ENCODE measurements at places on chromosomes 11 and 22.

DNA sequence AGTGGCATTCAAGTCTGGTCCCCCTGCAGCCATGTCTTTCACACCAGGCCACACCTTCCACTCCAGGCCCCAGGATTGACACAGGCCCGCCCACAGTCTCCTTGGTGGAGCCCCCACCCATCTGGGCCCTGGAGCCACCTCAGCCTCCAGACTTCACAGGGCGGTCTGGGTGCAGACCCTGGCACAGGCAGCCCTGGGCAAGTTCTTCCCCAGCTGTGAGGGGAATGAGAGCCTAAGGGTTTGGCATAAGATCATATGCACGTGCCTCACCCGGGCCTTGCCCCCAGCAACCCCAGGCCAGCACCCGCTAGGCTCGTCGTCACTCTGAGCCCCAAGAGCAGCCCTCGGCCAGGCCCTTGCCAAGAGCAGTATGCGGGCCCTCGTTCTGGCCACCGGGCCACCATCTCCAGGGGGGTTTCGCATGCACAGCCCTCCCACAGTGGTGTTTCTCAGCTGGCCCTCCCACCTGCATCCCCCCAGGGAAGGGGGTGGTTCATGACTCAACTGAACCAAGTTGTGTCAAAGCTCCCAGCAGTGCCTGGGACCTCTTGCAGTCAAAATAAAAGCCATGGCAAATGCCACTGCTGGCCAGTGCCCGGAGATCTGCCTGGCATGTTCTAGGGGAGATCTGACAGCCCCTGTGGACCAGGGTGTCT, 70.4 kb upstream of the KCNQ1OT1 start:
- peak; percentile 14 for DNase-seq

DNA sequence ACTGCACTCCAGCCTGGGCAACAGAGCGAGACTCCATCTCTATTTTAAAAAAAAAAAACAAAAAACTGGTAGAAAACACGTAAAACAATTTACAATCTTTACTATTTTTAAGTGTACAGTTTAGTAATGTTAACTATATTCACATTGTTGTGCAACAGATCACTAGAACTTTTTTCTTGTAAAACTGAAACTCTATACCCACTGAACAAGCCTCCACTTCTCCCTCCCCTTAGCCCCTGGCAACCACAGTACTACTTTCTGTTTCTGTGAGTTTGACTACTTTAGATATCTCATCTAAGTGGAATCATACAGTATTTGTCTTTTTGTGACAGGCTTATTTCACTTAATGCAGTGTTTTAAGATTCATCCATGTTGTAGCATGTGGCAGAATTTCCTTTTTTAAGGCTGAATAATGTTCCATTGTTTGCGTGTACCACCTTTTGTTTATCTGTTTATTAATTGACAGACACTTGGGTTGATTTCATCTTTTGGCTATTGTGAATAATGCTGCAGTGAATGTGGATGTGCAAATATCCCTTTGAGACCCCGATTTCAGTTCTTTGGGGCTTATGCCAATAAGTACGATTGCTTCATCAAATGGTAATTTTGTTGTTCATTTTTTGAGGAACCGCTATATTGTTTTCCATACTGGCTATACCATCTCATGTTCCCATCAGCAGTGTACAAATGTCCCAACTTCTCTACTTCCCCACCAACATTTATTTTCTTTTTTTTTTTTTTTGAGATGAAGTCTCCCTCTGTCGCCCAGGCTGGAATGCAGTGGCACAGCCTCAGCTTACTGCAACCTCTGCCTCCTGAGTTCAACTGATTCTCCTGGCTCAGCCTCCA, 11.0 kb downstream of the DDB2 start:
- DNase-seq, result no peak

GRCh38 chr22:46119729-46120419, 30.5 kb upstream of the PPARA start:
- no peak for DNase-seq

- no peak for DNase-seq
Observed at GRCh38 chr11:94662065-94662779, 95.1 kb downstream of the PIWIL4 start.

GRCh38 chr11:3121931-3122774, 43.0 kb downstream of the OSBPL5 start:
- no peak for DNase-seq

DNA sequence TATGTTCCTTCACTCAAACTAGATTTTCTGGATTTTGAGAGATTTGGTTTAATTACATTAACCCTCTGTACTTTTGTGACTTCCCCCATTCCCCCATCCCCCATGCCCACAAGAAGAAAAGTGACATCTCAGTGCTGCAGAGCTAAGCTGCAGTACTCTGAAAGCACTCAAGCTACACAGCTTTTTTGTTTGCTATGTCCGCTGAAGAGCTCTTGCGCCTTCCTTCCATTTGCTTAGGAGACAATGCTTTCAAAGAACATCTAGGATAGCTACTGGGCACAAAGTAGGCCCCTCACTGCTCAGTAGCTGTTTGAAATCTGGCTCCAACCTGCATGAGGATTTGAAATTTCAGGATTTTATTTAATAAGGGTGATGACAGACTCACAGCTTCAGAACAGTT, 69.7 kb downstream of the SLC17A6 start:
- no peak for DNase-seq

DNA sequence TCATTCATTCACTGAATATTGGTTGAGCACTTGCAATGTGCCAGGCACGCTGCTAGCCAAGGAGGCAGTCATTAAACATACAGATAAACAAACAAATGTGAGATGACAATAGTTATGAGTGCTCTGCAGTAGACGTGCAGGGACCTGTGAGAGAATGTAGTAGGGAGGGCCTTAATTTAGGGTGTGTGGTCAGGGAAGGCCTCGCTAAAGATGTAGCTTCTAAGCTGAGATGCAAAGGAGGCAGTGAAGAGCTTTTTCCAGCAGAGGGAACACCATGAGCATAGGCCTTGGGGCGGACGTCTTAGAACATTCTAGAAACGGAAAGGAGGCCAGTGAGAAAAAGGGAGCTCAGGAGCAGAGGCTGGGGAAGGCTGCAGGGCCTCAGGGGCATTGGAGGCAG, 789 bp upstream of the NCF4 start:
- no peak for DNase-seq
